Gastroesophageal sphincter (tissue), 4 donors: ENCODE measurements at places on chromosomes 16 and 17. TPM values are rescaled to one million over a fixed set of nuclear protein-coding genes. Genes with fewer than 3 reads are reported as not detected.

The AKAP1 gene
- total RNA-seq, result 94.2 TPM

The KLHL10 gene
- total RNA-seq, result 2.2 TPM

The FOXN1 gene
- total RNA-seq, result not detected

The LRRC75A gene
- 4.0 TPM for total RNA-seq

The FBXL16 gene
- total RNA-seq, result 0.27 TPM

The USP36 gene
- total RNA-seq, result 40.3 TPM

The PLCD3 gene
- 62.4 TPM for total RNA-seq

The STX1B gene
- total RNA-seq, result 0.54 TPM

The ZNF267 gene
- total RNA-seq, result 12.8 TPM

The TXNL4B gene
- total RNA-seq, result 5.8 TPM

The TK1 gene
- total RNA-seq, result 3.4 TPM
